ENCODE measurements at places on chromosomes 1 and 21. TPM values are rescaled to one million over a fixed set of nuclear protein-coding genes. Genes with fewer than 3 reads are reported as not detected.

The ARL8A gene
- 9.3 TPM for polyA plus RNA-seq

The TTC34 gene
- polyA plus RNA-seq: 0.04 TPM

The KRTAP19-8 gene
- polyA plus RNA-seq: not detected

The ANKRD13C gene
- 28.1 TPM for polyA plus RNA-seq

The ADCY10 gene
- polyA plus RNA-seq: 0.12 TPM
